Activated CD4-positive, alpha-beta T cell treated with anti-CD3 and anti-CD28 coated beads, Interleukin-2, amount 50 U/mL, for 4 hours (primary cell): ENCODE measurements at places on chromosomes 4 and X.
A peak's percentile ranks its signal among the peaks of the same experiment; 100 is the strongest.

GRCh38 chr4:89469516-89469915, 161.9 kb upstream of the GPRIN3 start:
- no peak for DNase-seq

DNA sequence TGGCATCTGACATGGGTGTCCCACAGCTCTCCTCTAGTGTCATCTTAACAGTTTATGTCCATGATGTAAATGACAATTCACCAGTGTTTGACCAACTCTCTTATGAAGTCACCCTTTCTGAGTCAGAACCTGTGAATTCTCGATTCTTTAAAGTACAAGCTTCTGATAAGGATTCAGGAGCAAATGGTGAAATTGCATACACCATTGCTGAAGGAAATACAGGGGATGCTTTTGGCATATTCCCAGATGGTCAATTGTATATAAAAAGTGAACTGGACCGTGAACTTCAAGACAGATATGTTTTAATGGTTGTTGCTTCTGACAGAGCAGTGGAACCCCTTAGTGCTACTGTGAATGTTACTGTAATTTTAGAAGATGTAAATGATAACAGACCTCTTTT, 4.6 kb downstream of the FAT4 start:
- no peak for DNase-seq

- peak; percentile 44 for DNase-seq
Observed at GRCh38 chr4:37891260-37892159, 626 bp downstream of the TBC1D1 start.

DNA sequence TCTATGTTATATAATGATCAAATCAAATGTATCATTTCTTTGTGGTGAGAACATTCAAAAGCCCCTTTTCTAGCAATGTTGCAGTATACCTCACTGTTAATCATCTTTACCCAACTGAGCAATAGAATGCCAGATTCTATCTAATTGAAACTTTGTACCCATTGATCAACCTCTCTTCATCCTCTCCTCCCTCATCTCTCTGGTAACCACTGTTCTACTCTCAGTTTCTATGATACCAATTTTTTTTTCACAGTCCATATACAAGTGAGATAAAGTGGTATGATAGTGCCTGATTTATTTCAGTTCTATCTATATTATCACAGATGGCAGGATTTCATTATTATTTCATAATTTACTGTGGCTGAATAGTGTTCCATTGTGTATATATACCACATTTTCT, 209.8 kb downstream of the SPCS3 start:
- no peak for DNase-seq

DNA sequence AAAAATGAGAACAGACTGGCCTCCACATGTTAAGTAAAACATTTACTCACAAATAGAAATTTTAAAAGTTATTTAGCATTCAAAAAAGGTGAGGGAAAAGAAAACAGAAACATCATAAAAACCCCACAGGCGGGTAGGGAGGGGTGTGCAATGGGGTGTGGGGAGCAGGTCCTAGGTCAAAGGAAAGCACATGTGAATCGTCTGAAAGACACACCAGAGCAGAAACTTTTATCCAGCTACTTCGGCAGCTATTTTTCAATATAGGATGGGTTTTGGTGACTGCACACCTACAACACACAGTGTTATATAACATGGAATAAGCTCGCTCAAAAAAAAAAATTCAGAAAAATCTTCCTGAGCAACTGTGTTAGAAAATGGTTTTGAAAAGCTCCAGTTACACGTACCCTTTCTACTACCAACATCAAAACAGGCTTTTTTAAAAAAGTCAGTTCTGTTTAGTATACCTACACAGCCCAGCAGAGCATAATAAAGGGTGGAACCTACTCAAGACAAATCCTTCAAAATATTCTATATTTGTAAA, 1.6 kb downstream of the OTUD4 start:
- no peak for DNase-seq

DNA sequence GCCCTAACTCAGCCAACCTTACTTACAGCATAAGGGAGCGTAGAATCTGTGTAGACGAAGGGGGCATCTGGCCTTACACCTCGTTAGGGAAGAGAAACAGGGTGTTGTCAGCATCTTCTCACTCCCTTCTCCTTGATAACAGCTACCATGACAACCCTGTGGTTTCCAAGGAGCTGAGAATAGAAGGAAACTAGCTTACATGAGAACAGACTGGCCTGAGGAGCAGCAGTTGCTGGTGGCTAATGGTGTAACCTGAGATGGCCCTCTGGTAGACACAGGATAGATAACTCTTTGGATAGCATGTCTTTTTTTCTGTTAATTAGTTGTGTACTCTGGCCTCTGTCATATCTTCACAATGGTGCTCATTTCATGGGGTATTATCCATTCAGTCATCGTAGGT, 14.6 kb downstream of the PLP1 start:
- DNase-seq, result no peak

GRCh38 chr4:138602664-138603063, 360.5 kb upstream of the SLC7A11 start:
- DNase-seq, result no peak

- DNase-seq, result no peak
Observed at GRCh38 chrX:117995378-117995777, 121.2 kb downstream of the KLHL13 start.

DNA sequence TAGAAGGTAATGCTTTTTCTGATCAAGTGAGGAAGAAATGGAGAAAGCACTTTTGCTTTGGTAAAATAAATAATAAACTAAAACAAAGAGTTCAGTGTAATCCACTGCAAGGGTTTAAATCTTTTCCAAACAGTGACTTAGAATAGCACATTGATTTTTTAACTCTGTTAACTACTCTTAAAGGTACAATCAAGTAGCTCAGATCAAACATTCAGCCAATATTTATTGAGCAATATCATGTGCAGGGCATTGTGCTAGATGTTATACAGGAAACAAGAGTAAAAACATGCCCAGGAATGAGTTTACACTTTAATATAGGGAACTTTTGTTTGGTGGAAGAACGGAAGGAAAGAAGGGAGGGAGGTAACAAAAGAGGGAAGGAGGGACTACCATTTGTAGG, 479.8 kb downstream of the KLHL13 start:
- DNase-seq, result no peak

GRCh38 chr4:158816955-158817354, 48.1 kb downstream of the FNIP2 start:
- no peak for DNase-seq

DNA sequence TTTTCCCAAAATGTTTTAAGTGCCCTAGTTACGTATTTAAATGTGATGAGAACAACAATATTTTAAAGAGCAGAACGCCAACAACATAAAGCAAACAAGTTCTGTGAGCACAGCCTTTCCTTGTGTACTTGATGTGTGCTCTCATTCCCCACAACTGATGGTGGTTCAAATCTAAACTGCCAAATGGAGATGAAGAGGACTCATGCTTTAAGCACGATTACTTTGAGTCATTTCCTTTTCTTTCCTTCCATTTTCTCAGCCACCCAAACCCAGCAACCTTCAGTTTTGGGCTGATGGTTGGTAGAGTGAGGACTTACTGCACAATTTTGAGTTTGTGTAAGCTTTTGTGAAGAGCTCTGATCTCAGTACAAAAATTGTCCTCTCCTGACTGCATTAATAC, 1.7 kb downstream of the NSD2 start:
- no peak for DNase-seq

DNA sequence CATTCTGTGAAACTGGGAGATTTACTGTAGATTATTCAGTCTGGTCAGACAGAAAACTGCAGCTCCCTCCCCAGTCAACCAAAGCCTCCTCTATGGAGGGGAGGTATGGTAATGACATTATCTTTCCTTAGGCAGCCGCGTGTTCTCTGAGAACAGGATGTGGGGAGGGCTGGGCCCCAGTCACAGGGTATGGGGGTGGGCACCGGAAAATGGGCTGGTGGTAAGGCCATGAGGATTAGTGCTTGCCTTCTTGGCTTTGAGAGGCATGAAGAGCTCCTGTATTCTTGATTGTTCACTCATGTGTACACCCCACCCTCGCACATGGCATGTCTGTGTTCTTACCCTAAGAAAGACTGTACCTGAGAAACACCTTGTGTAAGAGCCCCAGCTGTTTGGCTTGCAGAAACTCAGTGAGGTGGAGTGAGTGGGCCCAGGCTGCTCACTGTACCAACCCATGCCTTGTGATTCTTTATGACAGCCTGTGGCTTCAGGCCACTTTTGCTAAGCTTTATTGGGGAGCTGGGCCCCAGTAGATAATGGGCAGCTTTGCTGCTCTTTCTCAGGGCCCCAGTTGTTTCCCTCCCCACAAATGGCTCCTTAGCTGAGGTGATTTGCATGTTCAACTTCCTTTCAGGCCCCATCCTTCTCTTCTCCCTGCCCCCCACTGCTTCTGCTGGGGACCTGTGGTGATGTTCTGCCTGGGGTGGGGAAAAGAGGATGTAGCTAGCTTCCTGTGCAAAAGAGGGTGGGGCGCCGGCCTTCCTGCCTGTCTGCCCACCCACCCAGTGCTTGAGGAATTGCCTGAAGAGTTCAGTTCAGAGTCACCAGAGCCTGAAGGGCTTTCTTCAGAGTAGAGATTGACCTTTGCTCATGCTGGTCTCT, 30.7 kb downstream of the MSN start:
- DNase-seq, result peak; percentile 72

GRCh38 chrX:42047886-42048285, 124.5 kb upstream of the CASK start:
- DNase-seq, result no peak

GRCh38 chr4:184250795-184251669, 33.4 kb upstream of the ENPP6 start:
- DNase-seq, result no peak

- DNase-seq, result no peak
Observed at GRCh38 chr4:141387299-141387698, 166.6 kb downstream of the ZNF330 start.

GRCh38 chrX:69133921-69134542, 31.2 kb downstream of the PJA1 start:
- DNase-seq, result no peak

- DNase-seq, result no peak
Observed at GRCh38 chr4:8280876-8281440, 11.4 kb downstream of the HTRA3 start.

DNA sequence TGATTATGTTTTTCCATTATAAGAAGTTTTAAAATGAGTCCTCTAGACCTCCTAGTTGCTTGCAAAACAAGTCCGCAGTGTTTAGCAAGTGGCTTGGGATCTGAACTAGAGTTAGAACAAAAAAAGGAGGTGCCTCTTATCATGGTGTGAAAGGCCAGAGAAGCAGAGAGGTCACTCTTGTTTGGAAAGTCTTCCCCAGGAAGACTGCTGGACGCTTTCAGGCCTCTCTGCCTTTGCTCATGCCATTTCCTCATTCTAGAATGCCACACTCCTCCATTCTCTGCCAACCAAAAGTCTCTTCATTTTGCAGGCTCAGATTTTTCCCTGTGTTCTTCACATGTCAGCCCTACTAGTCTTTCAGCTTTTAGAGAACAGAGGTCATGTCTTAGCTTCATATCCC, 14.9 kb downstream of the PARM1 start:
- no peak for DNase-seq

DNA sequence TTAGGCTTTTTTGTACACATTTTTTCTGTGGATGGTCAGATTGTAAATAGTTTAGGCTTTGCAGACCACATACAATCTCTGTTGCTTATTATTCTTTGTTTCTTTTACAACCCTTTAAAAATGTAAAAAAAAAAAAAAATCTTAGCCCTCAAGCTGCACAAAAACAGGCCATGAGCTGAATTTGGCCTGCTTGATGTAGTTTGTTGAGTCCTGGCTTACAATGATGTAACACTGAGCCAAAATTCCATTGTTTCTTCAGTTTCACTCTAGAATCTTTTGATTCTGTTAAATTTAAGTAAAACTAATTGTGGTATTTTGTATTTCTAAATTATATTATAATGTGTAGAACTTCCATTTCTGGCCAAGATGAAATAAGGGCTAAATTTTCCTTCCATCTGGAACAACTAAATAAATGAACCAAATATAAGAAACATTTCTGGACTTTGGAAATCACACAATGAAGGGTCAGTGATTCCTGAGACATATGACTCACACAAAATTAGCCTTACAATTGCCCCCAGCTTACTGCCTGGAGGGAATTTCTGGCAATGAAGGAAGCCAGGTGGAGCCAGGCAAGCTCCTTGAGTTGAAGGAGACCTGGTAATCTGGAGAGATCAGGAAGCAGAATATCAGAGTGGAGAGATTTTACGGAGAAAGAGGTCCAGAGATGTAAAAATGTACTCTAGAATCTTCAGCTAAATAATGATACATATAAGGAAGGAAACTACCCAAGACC, 29.8 kb downstream of the IQCM start:
- no peak for DNase-seq

GRCh38 chrX:355329-356050, 31.2 kb downstream of the PPP2R3B start:
- DNase-seq, result no peak

- DNase-seq, result no peak
Observed at GRCh38 chrX:149848855-149849254, 32.1 kb upstream of the MAGEA8 start.

DNA sequence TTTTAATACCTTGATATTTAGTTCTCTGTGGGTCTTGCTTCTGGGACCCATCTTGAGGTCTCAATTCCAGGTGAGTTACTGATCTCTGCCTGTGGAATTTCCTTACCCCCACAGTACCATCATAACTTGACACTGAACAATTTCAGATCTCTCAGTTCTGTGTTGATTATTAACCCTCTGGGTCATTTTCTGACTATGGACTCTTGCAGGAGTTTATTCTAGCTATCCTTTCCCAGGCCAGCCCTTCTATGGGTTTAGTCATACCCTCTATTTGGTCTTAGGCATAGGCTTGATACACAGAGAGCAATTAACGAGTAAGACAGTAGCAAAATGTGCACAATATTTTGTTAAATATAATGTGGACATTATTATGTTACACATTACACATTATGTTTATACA, 3.7 kb upstream of the SPARCL1 start:
- no peak for DNase-seq

DNA sequence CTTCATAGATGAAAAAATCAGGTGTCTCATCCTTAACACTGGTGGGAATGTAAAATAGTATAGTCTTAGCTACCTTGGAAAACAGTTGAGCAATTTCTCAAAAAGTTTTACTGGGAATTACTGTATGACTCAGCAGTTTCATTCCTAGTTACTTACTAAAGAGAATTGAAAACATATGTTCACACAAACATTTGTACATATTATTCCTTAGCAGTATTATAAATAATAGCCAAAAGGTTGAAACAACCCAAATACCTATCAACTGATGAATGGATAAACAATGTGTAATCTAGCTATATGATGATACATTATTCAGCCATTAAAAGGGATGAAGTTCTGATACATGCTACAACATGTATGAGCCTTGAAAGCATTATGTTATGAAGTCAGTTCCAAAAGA, 41.7 kb downstream of the RBM46 start:
- no peak for DNase-seq

GRCh38 chr4:77158487-77158861, 1.5 kb downstream of the CCNG2 start:
- DNase-seq, result peak; percentile 3

- DNase-seq, result no peak
Observed at GRCh38 chr4:41111791-41112190, 102.6 kb downstream of the APBB2 start.

DNA sequence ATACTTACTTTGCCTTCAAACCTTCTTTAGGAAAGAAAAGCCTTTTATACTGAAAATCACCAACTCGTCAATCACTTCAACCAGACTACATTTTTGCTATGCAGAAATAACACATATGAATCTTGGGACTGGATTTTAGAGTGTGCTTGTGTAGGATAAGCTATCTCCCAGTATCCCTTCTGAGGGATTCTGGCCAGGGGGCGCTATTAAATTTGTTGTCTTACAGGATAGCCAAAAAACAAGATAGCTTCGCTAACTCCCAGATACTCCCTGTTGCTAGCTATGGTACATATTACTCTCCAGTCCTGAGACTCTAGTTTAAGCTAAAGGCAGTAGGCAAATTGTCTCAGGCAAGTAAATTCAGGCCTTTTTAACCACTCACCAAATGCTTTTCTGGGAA, 167.2 kb downstream of the LHFPL1 start:
- no peak for DNase-seq
